Activated CD4-positive, alpha-beta T cell treated with anti-CD3 and anti-CD28 coated beads, Interleukin-2, amount 50 U/mL, for 1 hour (primary cell): ENCODE measurements at places on chromosomes 5 and 9.

DNA sequence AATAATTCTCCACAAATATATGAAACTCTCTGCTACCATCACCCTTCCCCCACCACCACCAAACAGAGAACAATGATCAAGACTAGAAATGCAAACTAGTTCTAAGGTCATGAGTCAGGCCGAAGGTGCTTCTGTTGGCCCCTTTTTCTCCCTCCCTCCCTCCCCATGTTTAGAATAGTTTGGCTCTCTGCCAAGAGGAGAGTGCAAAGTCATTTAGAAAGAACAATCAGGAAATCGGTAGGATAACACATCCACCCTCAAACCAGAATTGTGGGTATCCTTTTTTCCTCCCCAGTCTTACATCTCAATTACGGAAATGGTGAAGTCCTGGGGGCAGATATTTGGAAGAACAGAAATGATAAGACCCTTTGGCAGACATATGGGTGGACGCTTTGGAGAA is 170.1 kb downstream of the SLF1 start:
- DNase-seq, result no peak

DNA sequence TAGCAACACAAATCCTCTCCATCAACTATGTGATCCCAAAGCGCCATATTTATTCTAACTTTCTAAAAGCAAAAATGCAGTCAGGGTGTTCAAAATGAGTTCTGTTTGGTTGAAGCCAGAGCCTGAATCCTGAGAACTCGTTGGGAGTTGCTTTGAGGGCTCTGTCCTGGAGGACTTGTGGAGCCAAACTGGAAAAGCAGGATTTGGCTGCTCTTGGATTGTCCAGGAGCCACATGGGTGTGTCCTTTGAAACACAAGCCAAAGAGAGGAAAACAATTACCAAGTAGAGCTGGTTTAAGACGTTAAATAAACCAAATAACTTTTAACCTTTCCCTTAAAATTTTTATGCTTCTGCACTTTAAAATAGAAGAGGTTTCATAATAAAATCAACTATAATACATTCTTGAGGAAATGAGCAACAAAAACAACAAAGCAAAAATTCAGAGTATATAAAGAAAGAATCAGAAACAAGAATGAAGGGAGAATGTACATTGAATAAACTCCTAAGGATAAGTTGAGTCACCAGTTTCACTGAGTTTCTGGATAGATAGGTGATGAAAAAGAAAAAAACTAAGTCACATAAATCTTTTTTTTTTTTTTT is 13.5 kb downstream of the C5orf46 start:
- DNase-seq, result no peak

DNA sequence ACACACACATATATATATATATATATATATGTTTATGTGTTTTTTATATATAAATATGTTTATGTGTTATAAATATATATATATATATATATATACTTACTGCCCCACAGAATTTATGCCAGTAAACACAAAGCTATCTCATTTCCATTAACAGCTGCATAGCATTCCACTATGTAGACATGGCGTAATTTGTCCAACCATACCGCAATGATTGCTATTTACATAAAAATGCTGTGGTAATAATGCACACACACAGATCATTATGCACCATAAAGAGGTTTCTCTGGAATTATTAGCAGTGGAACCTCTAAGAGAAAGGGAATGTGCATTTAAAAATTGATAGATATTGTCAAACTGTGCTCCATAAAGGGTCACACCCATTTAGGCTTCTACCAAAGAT is 150.1 kb downstream of the CEP120 start:
- DNase-seq, result no peak

- DNase-seq, result no peak
These were observed 189.6 kb downstream of the NR3C1 start for GRCh38 chr5:143213851-143214363.

DNA sequence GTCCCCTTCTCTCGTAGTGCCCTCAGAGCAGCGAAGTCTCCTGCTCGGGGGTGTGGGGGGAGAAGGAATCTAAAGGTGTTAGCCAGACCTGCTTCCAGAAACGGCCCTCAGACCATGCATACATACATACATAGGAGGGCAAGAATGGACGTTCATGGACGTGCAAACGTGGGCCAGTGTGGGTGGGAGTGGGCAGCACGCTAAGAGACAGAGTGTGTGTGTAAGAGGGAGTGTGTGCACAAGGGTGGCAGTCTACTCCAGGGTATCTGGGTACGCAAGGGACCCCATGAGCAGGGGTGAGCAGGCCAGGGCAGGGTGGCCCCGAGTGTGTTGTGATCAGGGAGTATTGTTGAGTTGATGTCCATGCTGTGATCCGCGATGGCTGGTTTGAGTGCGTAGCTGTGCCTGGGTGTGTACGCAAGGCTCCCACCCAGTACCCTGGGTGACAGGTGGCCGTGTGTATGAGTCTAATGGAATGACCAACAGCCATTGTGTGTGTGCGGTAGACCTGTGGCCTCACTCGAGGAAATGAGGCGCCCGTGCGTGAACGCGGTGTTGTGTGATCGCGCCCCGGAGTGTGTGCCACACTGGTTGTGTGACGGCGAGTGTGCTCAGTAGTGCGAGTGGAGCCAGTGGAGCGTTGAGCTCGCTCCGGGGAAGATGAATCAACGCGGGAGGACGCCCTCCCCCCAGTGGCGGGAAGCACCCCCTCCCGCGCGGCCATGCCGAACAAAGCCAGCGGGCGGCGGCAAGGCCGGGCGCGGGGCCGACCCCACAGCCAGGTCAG is 826 bp downstream of the GPRIN1 start:
- DNase-seq, result no peak

DNA sequence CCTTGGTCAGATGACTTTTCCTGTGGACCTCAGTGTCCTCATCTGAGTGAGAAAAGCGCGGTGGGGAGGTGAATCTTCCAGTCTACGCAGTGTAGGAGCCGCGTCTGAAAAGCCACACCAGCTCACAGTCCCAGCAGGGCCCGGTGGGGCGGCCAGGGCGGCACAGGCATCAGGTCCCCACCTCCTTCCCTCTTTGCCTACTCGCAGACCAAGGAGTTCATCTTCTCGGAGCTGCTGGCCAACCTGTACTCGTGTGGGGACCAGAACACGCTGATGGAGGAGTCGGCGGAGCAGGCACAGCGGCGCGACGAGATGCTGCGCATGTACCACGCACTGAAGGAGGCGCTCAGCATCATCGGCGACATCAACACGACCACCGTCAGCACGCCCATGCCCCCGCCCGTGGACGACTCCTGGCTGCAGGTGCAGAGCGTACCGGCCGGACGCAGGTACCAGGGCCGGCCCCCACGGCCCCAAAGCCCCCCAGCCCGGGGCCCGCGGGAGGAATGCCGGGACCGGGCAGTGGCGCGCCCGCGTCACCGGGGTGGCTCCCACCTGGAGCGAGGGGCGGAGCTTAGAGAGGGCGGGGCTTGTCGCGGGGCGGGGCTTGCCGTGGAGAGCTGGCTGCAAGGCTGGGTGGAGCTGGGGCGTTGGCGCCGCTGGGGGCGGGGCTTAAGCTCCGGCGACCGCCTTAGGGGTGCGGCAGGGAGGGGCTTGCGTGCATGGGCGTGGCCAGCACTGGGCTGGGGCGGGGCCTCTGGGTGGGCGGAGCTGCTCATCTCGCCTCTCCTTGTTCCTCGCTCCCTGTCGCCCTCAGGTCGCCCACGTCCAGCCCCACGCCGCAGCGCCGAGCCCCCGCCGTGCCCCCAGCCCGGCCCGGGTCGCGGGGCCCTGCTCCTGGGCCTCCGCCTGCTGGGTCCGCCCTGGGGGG is 25.6 kb downstream of the GOLGA2 start:
- DNase-seq, result peak; percentile 98

GRCh38 chr5:107135391-107135790 is 535.3 kb downstream of the EFNA5 start:
- no peak for DNase-seq

DNA sequence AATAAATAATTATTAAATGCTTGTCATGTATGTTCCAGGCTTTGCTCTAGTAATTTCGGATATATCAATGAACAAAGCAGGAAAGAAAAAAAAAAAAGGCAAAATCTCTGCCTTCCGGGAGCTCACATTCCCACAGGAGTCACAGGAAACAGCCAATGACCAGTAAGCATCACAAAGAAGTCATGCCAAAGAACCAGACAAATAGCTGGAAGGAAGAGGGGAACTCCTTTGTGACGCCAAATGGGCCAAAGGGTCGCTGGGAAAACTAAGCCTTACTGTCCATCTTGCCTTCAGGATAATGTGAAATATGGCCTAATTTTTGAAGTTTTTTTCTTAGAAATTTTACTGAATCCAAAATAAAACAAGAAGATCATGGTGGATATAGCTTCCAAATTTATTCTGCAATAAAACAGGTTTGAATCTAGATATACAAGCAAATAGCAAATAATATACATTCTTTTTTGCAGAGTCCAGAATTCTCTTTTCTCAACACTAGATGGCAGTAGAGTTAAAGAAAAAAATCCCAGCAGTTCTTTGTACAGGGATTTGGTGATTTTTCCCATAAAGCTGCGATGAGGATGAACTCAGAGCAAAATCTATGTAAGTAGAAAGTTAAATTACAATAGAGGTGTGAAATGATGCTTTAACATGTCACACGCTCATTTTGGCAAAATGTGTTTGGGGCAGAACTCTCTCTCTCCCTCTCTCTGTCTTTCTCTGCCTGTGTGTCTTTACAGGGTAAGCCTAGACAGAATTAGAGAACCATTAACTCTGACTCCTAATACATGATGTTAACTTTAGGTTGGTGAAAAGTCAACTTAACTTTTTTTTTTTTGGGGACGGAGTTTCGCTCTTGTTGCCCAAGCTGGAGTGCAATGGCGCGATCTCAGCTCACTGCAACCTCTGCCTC is 60.0 kb upstream of the TUT7 start:
- no peak for DNase-seq

DNA sequence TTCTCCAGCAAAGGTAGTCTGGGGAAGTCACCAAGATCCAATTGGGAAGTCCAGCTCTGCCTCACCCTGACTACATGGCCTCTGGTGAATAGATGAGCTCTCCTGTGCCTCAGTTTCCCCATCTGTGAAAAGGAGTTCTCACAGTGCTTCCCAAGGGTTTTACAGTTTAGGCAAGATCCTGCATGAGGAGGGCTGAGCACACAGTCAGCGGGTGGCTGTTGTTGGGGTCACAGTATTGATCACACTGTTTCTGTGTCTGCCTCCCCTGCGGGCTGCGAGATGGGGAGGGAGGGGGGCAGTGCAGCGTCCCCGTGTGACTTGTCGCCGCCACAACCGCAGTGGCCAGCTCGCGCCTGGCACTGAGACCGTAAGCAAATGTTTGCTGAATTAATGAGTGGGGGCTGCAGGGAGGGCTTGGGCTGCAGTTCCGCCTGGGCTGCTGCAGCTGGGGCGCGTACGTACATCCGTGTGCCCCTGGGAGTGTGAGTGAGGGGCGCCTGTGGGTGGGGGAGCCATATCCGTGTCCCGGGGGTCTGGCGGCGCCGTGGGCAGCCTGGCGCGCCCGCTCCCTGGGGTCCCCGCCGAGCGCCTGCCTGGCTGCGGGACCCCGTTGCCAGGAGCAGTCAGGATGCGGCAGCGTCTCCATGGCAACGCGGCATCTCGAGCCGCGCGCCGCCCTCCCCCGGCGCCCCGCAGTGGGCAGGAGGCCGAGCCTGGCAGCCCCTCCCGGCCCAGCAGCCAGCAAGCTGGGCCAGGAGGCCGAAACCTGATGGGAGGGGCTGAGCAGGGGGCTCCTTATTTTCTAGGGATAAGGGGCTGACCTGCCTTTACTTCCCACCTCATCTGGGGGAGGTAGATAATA is 31.4 kb upstream of the PSD2 start:
- no peak for DNase-seq

GRCh38 chr9:89839952-89840351 is 235.1 kb downstream of the GADD45G start:
- no peak for DNase-seq

GRCh38 chr9:4301971-4302427 is 2.1 kb upstream of the GLIS3 start:
- DNase-seq, result no peak

- no peak for DNase-seq
These were observed 126.2 kb downstream of the BASP1 start for GRCh38 chr5:17343675-17344074.

DNA sequence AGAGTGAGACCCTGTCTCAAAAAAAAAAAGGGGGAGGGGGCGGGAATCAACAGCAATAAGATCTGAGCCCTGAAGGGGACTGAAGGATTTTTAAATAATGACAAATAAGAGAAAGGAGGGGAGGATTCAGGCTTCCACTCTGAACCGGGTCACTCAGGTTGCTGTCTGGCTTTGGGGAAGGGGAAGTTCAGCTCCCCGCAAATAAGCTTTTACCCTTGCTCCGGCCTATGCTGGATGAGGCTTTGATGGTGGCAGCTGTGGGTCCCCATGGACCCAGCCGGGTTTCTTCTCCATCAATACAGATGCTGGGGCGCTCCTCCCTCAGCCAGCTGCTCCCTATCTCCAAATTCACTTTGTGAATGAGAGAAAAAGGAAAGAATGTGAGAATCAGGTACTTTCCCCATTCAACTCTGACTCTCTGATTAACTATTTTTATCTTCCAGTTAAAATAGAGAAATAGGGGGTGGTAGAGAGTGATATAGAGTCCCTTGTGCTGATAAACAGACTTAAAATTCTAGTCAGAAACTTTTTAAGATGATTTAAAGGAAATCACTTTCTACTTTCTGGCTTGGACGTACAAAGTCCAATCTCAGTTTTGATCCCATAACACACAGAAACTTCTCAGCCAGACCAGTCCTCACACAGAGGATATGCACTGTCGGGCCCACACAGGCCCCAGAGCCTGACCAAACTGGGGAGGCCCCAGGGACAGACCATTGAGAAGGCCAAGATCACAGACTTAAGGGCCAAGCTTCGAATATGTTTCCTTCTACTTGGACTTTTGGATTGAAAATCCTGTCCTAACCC is 39.6 kb downstream of the C5orf15 start:
- no peak for DNase-seq

GRCh38 chr5:139668064-139668880 is 20.1 kb downstream of the CXXC5 start:
- no peak for DNase-seq

DNA sequence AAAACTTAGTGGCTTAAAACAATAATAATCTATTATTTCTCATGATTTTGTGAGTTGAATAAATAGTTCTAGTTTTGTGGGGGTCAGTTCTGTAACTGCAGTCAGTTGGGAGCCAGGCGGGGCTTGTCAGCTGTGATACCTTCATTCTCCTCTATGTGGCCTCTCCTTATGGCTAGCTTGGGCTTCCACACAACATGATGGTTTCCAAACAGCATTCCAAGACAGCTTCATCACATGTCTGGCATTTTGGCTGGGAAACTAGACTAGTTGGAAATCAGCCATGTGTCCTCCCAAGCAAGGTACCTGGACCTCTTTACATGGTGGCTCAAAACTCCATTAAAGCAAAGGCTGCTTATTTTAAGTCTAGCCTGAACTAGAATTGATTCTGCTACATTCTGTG is 61.4 kb upstream of the RANBP3L start:
- no peak for DNase-seq

- DNase-seq, result no peak
These were observed 1429.3 kb downstream of the EFNA5 start for GRCh38 chr5:106241409-106241808.

- DNase-seq, result no peak
These were observed 12.5 kb upstream of the CHD1 start for GRCh38 chr5:98941131-98941883.

- no peak for DNase-seq
These were observed 20.7 kb upstream of the IL33 start for GRCh38 chr9:6194934-6195333.

GRCh38 chr5:80207832-80208231 is 48.0 kb downstream of the SERINC5 start:
- DNase-seq, result no peak
